ENCODE measurements at places on chromosomes 4 and X.

- DNase-seq, result no peak
These were observed 1248.3 kb downstream of the PCDH18 start for GRCh38 chr4:136283977-136284376.

- DNase-seq, result no peak
These were observed 72.6 kb downstream of the PITX2 start for GRCh38 chr4:110550260-110550659.

DNA sequence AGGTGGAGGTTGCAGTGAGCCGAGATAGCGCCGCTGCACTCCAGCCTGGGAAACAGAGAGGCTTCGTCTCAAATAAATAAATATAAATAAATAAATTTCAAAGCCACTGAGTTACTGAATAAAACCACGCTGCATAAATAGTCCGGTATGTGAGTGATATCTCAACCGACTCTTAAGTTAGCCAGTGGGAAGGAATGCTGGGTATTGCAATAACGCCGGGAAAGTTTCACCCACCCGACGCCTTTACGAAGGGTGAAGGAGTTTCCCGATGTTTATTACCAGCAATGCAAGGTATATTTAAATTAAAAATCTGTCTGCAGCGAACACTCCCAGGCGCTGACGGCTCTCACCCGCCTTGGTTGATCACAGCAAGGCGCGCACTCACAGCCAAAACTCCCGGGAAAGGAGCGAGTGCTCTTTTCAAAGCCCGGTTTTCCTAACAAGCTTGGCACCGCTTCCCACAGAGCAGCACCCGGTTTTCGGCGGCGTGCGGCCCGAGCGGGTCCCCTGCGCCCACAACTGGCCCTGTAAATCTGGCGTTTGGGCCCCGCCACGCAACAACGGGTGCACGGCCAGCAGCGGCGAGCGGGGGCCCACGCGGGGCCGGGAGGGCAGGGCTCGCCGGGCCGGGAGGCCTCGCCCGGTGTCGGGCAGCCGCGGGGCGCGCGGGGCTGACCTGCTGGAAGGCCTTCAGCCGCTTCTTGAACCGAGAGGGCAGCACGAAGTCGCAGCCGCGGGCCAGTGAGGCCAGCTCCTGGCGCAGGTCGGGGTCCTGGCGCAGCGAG is 13.7 kb downstream of the PPP2R3B start:
- DNase-seq, result no peak

DNA sequence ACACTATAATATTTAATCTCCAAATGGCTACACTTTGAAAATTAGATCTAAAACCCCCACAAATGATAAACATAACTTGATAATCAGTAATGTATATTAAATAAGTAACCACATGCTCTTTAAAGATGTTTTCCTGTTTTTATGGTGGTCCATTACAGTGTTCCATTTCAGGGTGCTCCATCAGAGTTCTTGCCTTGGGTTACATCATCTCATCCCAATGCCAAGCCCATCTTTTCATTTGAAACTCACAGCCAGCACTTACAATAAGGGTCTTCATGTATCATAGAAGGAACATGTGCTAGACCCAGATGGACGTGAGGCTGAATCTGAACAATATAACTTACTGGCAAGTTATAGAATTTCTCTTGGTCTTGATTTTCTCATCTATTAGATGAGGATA is 10.5 kb upstream of the PAQR3 start:
- DNase-seq, result no peak

GRCh38 chr4:26522478-26522877 is 32.2 kb upstream of the CCKAR start:
- DNase-seq, result no peak

DNA sequence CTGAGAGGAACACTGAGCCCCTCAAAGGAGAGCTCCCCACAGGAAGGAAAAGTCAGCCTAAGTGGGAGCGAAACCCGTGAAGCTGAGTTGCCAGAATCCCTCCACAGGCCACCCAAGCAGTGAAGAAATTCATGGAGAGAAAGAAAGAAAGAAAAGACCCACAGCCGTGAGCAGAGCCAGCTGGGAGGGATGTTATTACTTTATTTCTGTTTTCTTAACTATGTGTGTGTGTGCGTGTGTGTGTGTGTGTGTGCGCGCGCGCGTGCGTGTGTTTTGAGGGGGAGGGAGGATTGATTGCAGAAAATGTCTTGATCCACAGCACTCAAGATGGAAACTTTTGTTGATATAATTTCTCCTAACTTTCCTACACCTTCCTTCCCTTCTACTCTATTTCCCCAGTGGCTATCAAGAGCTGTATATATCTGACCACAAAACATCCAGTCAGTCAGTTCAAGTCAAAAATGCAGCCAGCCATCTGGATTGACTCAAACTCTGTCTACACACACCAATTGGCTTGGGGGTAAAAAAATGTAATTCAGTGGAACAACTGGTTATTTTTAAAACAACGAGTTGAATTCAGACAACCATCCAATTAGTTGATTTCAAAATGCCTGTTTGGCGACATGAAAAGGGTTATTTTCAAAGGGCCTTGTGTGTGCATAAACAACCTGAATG is 13.8 kb upstream of the GPC3 start:
- DNase-seq, result no peak

DNA sequence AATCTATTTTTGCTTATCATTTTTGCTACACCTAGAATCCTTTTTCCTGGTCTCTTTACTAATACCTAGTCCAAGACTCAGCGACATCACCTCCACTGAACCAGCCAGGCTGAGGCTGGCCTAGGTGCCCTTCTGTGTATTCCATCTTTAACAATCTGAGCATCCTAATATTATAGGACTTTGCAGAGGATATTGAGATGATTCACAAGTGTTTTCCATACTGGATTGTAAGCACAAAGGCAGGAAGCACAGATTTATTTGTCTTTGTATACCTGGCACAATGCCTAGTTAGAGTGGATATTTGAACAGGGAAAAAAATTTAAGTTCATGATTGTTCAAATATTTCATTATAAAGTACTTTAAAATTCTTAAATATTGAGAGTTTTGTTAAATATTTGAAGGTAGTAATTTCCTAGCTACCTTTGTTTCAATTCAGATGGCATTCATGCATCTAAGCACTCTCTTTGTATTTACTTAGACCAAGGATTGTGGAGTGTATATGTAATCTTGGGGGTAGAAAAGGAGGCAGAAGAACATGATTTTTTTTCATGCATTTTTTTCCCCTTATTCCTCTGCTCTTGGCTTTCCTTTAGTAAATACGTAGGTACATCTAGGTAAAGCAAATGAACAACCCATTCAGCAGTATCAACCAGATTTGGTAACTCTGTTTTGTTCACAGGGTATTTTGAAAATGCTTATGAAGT is 18.4 kb downstream of the SMARCA5 start:
- DNase-seq, result no peak

GRCh38 chr4:95272797-95273196 is 276.0 kb downstream of the UNC5C start:
- DNase-seq, result no peak

DNA sequence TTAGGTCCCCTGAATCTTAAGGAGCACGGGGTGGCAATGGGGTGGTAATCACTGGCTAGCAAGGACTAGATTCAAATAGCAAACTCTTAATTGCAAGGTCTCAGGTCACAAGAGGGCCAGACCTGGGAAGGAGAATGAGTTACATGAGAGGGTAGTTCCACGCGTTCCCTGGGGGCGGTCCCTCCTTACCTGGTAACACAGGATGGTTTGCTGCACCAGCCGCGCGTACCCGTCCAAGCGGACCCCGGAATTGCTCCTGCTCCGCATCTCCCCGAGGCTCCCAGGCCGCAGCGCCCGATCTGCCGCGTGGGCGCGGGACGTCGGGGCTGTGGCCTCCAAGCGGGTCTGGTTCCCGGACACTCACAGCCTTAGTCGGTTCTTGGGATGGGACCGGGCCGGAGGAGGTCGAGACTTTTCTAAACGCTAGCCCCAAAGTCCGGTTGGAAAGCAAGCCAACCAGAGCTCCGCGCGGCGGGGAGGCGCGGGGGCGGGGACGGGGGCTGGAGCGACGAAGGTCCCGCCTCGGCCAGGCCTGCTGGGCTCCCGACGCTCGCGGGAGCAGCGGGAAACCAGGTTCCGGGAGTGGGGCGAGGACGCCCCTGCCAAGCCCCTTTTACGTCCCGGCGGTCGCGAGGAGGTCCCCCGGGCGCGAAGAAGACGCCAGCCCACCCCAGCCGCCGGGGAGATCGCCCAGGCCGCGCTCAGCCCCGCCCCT is at the start of gene PHKA2:
Gene PHKA2, minus strand, starts transcription at position 449 of the 715 bp plus-strand sequence. Its CDS starts 182 bp downstream, at position 267.
- no peak for DNase-seq

DNA sequence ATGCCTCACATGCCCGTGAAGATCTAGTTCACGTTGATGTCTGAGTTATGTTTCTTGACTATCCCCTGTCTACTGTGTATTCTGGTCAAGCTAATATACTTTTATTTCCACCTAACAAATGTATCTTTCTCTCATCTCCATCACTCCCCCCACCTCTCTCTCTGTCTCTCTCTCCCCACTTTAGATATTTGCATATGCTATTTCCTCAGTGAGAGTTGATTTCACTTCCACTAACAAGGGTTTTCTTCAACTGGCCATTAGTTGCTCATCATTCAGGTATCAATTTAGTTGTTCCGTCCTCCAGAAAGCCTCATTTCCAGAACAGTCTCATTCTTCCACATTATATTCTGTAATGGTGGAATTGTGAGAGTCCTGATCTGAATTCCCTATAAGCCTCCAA is 1777.8 kb upstream of the TENM3 start:
- DNase-seq, result no peak

DNA sequence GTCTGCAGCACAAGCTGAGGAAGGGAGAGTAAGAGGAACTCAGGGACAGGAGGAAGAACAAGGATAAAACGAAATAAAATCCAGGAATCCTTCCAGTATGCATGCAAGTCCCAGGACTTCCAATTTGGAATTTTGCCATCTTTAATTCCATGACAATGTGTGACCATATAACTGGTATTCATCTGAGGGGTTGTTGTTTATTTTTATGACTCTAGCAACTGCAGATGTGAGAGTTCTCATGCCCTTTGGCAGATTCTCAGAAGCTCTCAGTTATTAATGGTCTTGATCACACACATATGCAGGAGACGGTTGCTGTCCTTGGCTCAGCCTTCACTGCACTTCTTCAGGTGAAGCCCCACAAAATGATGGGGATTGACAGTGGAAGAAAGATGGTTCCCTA is 148.2 kb downstream of the SMIM20 start:
- no peak for DNase-seq

DNA sequence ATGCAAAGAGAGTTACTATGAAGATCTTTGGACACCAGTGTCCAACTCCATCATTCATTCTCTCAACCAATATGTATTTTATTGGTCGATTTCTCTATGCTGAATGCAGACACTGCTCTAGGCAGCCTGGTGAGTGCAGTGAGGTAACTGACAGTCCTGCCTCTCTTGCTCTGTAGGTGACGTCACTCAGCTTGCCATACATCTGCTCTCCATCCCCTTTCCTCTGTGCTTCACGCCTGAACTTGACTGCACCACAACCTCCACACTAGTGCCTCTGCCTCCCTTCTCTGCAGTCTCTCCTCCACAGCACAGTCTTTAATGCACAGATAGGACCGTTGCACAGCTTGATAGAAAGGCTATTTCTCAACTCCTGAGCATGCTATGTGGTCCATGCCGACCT is 344.9 kb upstream of the NOCT start:
- no peak for DNase-seq

DNA sequence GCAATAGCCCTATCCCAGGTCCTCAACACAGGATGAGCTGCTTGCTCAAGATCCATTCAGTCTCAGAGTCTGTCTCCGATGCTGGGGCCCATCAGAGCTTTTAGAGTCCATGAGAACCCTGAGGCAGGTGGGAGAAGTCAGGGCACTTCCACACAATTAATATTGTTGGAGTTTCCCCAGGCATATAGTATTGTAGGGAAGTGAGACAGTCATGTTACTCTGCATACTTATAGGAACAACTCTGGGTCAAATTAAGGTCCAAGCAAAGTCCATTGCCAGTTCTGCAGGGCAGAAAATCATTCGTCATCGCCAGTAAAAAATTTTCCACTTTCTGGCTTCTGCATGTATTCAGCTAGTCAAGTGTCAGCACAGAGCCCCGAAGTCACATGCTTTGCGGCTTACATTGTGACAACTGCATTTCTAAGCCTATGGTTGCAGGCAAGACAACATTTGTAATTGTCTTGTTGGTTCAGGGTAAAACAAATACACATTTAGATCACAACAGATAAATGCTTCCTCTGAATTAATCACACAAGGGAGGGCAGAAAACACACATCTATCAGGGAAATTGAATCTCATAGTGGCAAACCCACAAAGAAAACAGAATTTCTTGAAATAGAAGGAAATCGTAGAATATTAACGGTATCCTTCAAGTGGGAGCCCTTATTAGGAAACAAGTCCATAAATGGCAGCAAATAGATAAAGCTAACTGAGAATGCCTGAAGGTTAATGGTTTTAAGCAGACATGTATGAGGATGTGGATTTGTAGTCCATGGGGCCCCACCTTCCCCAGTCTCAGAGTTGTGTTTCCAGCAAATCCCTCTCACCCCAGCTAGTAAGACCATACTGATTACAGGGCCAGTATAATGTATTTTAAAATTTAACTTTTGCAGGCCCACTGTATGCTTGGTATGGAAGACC is 412.1 kb upstream of the RASGEF1B start:
- DNase-seq, result no peak

- no peak for DNase-seq
These were observed 29.1 kb downstream of the ANAPC4 start for GRCh38 chr4:25406081-25406692.

Measured in activated CD8-positive, alpha-beta memory T cell treated with anti-CD3 and anti-CD28 coated beads for 1 hour (primary cell).